ENCODE measurements at places on chromosomes 11 and 22. TPM values are rescaled to one million over a fixed set of nuclear protein-coding genes. Genes with fewer than 3 reads are reported as not detected.

PKNOX2 gene
- total RNA-seq, result 0.10 TPM

MFRP gene
- total RNA-seq, result under 0.01 TPM

PIK3IP1 gene
- total RNA-seq, result 9.0 TPM

TPBGL gene
- not detected for total RNA-seq

OR52A5 gene
- total RNA-seq, result not detected

MMP11 gene
- total RNA-seq, result 13.7 TPM

MYOD1 gene
- total RNA-seq, result not detected

MRGPRX3 gene
- total RNA-seq, result not detected

FZD4 gene
- 135 TPM for total RNA-seq

SMTNL1 gene
- not detected for total RNA-seq

RAG2 gene
- total RNA-seq, result not detected

OR2D2 gene
- total RNA-seq, result not detected

POLA2 gene
- 11.3 TPM for total RNA-seq

CRYBB3 gene
- total RNA-seq, result not detected

DDT gene
- total RNA-seq, result 78.6 TPM

TRIM49 gene
- total RNA-seq, result not detected

APOA5 gene
- total RNA-seq, result not detected

RIMBP3B gene
- not detected for total RNA-seq

OAF gene
- 26.9 TPM for total RNA-seq

CD6 gene
- not detected for total RNA-seq

APLNR gene
- 0.48 TPM for total RNA-seq

PIH1D2 gene
- 1.7 TPM for total RNA-seq

KRTAP5-4 gene
- total RNA-seq, result not detected

OR2AG2 gene
- total RNA-seq, result 0.29 TPM

OPCML gene
- not detected for total RNA-seq

PAX6 gene
- total RNA-seq, result not detected

ME3 gene
- 58.2 TPM for total RNA-seq

KCNQ1OT1 gene
- 2.3 TPM for total RNA-seq

ZP1 gene
- not detected for total RNA-seq

GALR3 gene
- total RNA-seq, result 0.33 TPM

FAM180B gene
- total RNA-seq, result not detected

NXPE4 gene
- not detected for total RNA-seq

VSIG10L2 gene
- total RNA-seq, result not detected

MAPK8IP2 gene
- 0.33 TPM for total RNA-seq

NRXN2 gene
- not detected for total RNA-seq

OR10G8 gene
- 0.19 TPM for total RNA-seq

GAL3ST1 gene
- not detected for total RNA-seq

SYT9 gene
- total RNA-seq, result 2.6 TPM

TRIM34 gene
- 11.3 TPM for total RNA-seq

SPI1 gene
- total RNA-seq, result under 0.01 TPM

EXT2 gene
- 120 TPM for total RNA-seq

GLYAT gene
- not detected for total RNA-seq

IL17RA gene
- 10.1 TPM for total RNA-seq

CHEK1 gene
- total RNA-seq, result 42.2 TPM

CD3G gene
- total RNA-seq, result not detected
